ENCODE measurements at places on chromosomes 1 and 21.

- no peak for DNase-seq
Measured at GRCh38 chr1:152824964-152825363, 2.3 kb upstream of the LCE1A start.

GRCh38 chr1:220552672-220553260, 24.8 kb downstream of the MARK1 start:
- no peak for DNase-seq

- no peak for DNase-seq
Measured at GRCh38 chr21:32134441-32135130, 144.3 kb downstream of the MIS18A start.

- no peak for DNase-seq
Measured at GRCh38 chr1:36162680-36163239, 6.8 kb downstream of the MAP7D1 start.

DNA sequence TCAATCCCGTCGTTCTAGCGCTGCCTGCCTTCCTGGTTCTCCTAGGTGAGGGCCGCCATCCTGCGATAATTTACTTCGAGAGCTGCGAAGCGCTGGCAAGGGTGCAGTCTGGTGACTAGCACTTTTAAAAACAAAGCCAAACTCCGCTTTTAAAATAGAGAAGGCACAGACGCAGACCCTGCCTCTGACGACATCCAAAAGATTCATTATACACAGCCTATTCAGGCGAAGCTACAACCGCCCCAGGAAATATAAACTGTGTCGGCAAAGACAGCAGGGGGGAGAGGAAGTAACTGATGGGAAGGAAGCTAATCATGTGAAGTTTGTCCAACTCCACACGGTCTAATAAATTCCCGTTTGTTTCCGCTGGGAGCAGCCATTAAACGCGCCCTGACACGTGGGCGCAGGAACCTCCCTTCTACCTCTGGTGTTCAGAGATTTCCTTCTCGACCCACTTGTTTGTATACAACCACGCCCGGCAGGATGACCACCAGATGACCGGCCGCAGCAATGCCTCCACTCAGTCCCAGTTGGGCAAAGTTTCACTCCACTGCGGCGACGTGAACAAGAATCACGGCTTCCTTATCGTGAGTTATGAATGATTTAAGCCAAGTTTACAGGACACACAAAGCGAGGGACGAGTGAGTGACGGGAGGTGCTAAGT, 1.3 kb downstream of the GNG12 start:
- no peak for DNase-seq

GRCh38 chr1:89890085-89890752, 69.4 kb downstream of the LRRC8D start:
- no peak for DNase-seq

DNA sequence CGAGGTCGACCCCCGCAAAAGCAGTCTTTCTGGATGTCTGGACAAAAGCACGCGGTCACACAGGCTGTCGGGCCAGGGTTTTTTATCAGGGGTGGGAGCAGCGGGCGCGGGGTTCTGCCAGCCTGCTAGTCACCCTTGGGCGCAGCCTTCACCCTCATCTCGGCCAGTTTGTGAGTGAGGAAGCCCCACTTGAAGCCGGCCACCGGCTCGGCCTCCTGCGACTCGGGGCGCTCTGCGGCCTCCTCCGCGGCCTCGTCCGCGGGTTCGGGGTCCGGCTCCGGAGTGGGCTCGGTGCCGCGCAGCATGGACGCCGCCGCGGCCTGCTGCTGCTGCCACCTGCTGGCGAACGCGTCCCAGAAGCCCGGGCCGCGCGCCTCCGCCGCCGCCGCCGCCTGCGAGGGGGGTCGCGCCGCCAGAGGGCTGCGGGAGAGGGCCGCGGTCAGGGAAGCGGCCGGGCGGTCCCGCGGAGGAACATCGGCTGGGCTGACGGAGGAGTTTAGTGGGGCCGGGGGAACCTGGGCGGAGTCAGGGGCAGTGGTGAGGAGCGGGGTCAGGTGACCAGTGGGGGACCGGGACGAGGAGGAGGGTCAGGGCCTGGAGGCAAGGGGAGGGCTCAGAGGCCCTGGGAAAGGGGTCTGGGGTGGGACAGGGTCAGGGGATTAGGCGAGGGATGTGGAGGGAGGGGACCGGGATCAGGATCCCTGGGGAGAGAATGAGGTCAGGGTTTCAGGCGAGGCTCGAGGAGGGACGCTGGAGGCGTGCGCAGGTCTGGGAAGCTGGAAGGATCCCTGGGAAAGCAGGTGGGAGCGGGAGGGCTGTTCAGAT, 4.5 kb downstream of the C1orf232 start:
- DNase-seq: peak; percentile 39

DNA sequence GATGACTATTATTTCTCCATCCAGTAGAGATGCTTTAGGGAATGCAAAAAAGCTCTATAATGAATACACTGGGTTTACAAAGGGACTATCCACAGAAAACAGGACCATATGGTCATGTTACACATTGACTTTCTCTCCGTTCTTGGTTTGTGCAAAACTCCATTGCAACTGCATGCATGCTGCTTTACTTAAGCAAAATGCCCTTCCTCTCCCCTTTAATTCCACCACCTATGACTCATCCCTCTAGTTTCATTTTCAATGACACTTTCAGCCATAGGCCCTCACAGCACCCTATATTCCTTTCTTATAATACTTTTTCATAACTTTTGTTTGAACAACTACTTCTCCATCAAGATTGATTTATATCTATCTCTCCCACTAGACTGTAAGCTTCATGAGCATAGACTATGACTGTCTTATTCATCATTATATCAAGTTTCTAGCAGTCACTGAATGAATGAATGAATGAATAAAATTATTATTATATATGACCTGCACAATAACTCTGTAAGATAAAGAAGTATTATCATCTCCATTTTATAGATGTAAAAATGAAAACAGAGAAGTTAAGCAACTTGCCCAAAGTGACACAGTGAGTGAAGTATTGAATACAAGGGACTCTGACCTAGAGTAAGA, 248.9 kb downstream of the PLPP3 start:
- no peak for DNase-seq

DNA sequence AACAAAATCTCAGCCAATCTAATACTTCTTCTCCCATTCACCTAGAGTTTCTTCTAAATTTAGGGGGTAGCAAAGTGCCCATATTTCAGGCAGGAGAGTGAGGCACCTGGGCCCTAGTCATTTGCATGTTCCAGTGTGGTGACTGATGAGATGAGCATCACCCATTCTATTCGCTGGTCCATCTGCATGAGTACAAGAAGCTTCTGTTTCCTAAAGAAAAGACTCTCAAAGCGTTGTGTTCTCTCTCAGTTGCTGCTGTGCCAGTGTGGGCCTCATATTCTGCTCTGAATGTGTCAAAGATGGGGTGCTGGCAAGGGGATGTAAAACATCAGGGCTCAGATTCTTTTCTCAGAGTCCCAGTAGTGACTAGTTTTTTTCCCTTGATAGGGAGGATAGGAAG, 16.1 kb upstream of the DPYD start:
- DNase-seq: no peak

- no peak for DNase-seq
Measured at GRCh38 chr1:36764798-36765197, 269.5 kb downstream of the GRIK3 start.

DNA sequence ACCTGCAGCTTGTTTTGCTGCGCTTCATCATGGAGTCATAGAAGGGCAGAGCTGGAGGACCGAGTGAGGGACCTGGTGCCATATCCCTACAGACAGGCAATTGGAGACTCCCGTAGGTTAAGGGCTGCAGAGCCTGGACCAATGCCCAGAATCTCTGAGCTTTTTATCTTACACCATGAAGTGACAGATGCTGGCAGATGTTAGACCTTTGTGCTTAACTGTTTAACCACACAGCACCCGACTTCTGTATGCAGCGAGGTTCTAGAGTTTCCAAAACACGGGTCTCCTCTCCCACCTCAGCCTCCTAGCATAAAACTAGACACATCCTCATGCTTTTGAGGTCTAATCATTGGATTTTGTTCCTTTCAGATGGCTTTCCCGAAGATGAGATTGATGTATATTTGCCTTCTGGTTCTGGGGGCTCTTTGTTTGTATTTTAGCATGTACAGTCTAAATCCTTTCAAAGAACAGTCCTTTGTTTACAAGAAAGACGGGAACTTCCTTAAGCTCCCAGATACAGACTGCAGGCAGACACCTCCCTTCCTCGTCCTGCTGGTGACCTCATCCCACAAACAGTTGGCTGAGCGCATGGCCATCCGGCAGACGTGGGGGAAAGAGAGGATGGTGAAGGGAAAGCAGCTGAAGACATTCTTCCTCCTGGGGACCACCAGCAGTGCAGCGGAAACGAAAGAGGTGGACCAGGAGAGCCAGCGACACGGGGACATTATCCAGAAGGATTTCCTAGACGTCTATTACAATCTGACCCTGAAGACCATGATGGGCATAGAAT, 47.6 kb downstream of the B3GALT5 start:
- no peak for DNase-seq

GRCh38 chr1:33346927-33347649, 26.2 kb upstream of the A3GALT2 start:
- DNase-seq: no peak

DNA sequence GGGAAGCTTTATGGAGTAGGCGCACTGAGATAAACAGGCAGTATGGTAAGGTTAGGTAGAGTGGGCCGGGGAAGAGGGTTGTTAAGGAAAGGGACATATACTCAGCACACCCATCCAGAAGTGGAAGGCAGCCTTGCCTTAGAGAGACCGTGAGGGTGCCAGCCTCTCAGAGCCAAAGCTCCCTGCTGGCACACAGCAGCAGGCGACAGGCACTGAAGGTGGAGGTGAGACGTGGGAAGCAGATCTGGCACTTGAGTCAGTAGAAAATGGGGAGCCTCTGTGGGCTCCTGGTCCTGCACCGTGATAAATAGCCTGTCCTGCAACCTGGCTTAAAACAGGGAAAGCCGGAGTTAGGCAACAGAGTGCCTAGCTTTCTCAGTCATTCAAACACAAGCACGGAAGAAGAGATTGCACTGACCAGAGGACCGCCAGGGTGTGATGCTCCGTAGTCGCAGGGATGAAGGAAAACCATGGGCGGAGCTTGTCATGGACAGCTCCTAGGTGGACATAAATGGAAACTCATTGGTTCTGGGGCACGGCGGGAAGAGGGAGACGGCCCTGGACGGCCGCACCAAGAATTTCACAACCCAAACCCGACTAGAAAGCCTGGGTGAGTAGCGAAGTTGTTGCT, 15.5 kb downstream of the KCNK1 start:
- no peak for DNase-seq
